Fibroblast of skin of right biceps (primary cell): ENCODE measurements at places on chromosomes 3 and 15.

GRCh38 chr3:119625451-119626153 is 27.9 kb downstream of the PLA1A start:
- DNase-seq, result no peak

DNA sequence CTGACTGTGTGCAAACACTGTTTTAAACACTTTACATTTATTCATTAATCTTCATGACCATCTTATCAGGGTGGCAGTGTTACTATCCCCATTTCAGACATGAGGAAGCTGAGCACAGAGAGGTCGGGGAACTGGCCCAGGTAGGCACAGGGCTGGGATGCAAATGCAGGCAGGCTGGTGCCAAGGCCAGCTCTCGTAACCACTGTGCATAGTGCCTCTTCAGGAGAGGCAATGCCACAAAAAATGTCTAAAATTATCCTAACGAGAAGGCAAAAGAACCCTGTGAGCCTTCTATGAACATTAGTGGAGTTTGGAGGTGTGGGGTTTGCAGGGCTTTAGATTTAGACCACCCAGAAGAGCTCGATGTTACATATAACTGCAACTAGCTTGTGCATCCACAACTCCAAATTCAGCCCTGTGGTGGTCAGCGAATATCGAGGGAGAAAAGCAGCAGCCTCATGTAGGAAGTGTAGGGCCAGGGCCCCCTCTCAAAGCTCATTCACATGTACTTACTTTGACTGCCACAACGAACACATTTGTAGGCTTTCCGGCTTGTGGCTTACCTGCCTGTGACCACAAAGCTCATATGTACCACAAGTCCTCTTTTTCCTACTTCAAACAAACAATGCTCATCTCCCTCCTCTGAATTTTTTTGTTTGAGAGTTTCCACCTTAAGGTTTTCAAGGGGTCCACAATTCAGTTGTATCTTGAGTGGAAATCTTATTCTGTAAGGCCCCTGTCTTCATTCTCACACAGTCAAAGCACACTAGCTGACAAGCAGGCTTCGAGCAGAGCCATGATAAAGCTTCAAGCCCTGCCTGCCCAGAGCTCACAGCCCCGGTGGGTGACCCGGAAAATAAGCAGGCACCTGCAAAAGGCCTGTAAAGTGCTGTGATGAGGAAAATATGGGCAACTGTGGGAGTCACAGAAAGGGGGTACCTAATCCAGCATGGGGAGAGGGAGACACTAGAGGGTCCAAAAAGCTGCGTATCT is 722.9 kb upstream of the CFAP20DC start:
- no peak for DNase-seq

GRCh38 chr15:73836845-73837244 is 36.5 kb upstream of the TBC1D21 start:
- no peak for DNase-seq

DNA sequence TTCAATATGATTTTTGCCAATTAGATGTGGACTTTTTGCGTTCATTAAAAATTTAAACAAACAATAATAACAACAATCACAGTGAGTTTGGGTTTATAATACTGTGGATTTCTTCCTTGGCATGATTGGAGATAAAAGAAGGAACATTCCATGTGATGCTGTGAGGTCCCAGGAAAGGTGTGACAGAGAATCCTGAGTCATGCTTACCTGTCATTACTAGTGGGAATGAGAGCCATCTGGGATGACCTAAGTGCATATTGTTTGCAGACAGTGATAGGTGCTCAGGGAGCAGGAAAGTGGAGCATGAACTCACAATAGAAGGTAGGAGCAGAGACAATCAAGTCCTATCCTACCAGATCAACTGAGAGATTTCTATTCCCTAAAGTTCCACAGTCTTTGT is 766.5 kb upstream of the CFAP20DC start:
- DNase-seq, result no peak

- no peak for DNase-seq
Observed at GRCh38 chr3:127383656-127384179, 95.9 kb upstream of the PRR20G start.

DNA sequence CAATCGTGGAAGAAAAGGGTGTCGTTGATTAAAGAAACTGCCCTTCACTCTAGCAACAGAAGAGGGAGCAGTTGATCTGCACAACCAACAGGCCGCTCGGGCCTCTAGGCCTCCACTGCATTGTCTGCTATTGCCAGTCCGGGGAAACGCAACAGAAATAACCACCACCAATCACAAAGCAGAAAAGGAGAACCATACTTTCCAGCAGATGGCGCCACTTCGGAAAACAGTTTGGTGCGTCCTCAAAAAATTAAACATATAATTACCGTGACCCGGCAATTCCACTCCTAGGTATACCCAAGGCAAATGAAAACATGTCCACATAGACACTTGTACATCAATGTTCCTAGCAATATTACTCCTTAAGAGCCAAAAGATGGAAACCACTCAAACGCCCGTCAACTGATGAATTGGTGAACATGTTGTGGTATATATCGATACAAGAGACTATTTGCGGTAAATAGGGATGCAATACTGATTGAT is 154.1 kb downstream of the TJP1 start:
- DNase-seq, result peak; percentile 84

- no peak for DNase-seq
Observed at GRCh38 chr15:69060041-69060481, 45.6 kb downstream of the NOX5 start.

DNA sequence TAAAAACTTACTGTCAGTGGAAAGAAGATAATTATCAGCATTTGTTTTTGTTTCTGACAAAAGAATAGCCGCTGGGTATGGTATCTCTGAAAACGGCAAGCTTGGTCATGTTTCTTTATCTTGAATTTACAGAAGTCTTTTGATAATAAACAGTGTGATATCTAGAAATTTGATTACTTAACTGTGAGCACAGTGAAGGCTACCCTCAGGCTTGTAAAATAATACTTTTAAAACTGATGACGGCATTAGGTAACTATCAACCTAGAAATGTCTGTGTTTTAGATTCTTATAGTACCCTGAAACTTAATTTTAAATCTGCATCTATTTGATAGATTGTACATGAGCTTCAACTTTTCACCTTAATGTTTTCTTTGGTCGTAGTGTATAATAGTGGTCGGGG is 43.4 kb downstream of the NSUN3 start:
- no peak for DNase-seq

GRCh38 chr15:97884513-97885131 is 75.9 kb upstream of the ARRDC4 start:
- no peak for DNase-seq

GRCh38 chr15:83784975-83785374 is 131.1 kb downstream of the ADAMTSL3 start:
- peak; percentile 70 for DNase-seq

DNA sequence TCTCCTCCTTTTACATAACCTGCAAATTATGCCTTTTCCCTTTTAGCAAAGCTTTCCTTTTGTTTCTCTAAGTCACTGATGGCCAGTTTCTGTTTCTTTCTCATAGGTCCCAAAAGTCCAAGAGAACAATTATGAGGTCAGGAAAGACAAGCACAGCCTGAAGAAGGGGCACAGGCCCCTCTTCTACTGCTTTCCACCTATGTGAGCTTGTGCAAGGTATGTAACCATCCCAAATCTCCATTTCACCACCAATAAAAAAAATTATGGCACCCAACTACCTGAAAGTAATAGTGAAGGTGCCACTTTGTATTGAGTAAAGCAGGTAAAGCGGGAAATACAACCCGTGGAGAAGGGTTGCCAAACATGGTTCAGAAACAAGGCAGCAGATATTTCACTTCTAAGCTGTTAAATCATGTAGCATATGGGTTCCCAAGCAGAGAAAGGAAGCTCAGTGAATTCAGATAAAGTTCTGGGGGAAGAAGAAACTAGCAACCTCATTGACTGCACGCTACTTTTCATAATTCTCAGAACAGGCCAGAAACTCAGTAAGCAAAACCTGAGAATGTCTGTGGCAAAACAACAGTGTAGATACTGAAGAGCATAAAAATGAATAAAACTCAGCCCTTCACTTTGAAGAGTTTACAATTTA is 4.2 kb downstream of the PLOD2 start:
- DNase-seq, result no peak

- no peak for DNase-seq
Observed at GRCh38 chr3:179832333-179832854, 179.6 kb downstream of the USP13 start.

GRCh38 chr3:197752107-197752506 is 2.4 kb downstream of the FYTTD1 start:
- DNase-seq, result no peak

DNA sequence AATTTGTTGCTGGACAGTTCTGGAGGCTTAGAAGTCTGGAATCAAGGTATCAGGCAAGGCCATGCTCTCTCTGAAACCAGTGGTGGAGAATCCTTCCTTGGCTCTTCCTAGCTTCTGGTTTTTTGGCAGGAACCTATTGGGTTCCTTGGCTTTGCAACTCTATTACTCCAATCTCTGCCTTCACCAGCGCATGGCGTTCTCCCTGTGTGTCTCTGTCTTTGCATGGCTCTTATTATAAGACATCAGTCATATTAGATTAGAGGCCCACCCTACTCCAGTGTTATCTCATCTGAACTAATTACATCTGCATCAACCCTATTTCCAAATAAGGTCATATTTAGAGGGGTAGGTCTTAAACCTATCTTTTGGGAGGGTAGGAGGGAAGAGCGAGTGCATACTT is 358.1 kb upstream of the RARB start:
- no peak for DNase-seq

- no peak for DNase-seq
Observed at GRCh38 chr15:43277901-43278300, 11.2 kb upstream of the TGM5 start.

DNA sequence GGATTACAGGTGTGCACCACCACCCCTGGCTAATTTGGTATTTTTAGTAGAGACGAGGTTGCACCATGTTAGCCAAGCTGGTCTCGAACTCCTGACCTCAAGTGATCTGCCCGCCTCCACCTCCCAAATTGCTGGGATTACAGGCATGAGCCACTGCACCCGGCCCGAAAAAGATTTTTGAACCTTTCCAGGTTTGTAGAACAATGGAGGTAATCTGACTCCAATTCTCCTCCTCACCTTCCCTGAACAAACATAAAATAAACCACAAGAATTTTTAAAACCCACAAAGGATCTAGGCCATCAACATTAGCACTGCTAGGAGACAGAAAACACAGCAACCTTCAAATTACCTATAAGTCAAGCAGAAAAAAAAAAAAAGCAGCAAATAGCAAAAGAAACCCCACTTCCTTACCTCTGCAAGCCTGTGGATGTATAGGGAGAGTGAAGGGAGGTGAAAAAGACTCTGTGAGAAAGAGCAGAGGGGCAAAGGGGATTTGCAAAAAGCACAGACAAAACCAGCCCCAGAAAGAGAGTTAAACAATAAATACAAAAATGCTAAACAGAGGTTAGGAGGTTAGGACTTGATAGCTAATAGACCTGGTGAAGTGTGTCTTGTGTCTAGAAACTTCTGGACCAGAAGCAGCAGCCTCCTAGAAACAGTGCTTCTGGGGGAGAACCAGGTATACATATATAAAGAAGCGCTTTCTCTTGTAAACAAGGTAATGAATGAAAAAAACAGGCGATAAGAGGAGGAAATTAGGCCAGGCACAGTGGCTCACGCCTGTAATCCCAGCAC is 32.1 kb downstream of the TFDP2 start:
- peak; percentile 22 for DNase-seq

GRCh38 chr3:185559706-185560090 is 7.3 kb upstream of the LIPH start:
- DNase-seq, result no peak

DNA sequence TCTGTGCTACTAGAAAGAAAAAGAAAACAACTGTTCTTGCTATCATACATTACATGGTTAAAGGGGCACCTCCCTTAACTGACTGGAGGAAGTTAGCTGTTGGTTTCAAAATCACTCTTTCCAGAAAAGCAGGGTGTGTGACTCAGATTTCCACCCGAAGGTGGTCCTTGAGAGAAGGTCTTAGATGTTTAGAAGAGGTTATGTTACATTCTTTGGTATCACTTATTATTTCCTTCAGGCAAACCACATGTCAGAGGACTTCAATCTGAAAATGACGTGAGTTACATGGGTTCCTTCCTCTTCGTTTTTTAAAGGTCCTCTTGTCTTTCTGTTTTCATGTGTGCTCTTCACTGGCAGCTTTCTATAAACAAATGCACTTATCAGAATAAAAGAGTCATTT is 307.9 kb upstream of the CBLB start:
- peak; percentile 29 for DNase-seq

- DNase-seq, result no peak
Observed at GRCh38 chr3:27565201-27565852, 81.1 kb upstream of the SLC4A7 start.

GRCh38 chr15:37149146-37149545 is 48.8 kb upstream of the MEIS2 start:
- peak; percentile 50 for DNase-seq

DNA sequence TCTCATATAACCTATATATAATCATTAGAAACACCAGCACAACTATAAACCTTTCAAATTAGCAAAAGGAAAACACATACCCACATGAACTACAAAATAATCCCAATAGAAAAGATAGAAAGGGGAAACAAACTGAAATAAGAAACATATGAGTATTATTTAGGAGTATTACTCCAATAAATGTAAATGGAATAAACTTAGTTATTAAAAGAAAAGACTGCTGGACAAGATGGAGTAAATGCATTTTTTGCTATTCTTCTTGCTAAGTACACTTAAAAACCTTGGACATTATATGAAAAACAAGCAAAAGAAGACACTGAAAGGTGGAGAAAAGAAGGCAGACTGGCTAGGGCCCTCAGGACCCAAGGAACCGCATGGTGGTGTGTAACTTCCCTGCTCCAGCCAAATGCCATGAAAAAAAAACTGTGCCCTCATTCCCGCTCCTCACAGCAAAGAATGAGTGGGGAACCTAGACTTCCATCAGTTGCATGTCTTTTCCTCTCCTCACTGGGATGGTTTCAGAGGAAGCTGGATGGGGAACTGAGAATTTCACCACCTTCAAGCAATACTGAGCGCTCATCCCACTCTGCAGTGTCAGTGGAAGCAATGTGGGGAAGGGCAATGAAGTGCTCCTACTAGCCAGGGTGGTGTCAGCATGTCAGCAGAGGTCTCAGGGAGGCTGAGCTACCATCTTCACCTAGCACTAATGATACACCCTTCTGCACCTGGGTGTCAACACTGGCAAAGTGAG is 43.7 kb upstream of the ADAMTS17 start:
- DNase-seq, result no peak
